ENCODE measurements at places on chromosomes 2 and 18.

- peak; percentile 42 for DNase-seq
Measured at GRCh38 chr2:210663631-210664089, 107.3 kb downstream of the CPS1 start.

- no peak for DNase-seq
Measured at GRCh38 chr2:5740053-5740452, 47.9 kb downstream of the SOX11 start.

- DNase-seq = peak; percentile 6
Measured at GRCh38 chr18:3054780-3055179, 41.8 kb upstream of the LPIN2 start.

DNA sequence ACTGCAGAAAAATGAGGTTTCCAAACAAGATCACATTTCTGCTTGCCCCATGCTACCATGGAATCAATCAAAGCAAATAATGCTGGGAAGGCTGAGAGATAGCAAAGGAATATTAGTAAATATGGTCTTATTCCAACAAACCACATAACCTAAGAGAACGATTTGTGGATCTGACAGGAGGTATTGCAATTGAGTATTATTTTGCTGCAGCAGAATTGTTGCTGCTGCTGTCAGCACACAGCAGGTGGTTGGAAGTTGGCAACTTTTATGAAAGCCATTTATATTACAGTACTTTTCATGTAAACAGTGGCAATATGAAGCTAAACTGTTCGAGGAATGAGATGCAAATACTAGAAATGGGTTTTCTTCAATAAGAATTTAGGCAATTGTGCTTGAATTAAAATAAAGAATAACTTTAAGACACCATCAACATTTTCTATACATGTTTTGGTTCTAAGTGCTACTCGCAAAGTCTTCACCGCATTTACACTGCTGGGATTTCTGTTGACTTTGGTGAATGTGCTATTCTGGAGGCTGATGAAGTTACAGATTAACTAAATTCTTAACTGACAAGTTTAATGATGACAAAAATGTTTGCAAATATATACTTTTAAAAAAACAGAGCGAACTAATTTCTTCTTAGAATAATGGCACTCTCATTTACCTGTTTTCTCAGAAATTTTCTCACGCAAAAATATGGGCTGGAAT is 1285.7 kb downstream of the CNTNAP5 start:
- no peak for DNase-seq

DNA sequence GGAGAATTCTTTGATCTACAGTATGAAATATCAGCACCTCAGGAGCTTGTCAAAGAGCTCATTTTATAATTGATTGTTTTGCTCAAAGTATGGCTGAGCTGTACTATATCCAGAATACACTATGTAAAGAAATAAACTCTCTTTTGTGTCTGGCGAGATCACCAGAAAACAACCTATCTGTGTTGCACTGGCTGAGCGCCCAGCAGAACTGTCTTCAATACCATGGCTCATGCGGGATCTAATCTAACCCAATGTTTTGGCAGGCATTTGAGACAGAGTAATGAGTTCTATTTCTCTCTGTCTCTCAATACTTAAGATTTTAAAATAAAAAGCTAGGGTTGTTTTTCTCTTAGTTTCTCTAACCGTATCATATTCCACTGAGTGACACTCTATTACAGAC is 192.4 kb downstream of the L3MBTL4 start:
- no peak for DNase-seq

GRCh38 chr2:228367356-228367755 is 185.9 kb upstream of the SPHKAP start:
- DNase-seq = no peak

DNA sequence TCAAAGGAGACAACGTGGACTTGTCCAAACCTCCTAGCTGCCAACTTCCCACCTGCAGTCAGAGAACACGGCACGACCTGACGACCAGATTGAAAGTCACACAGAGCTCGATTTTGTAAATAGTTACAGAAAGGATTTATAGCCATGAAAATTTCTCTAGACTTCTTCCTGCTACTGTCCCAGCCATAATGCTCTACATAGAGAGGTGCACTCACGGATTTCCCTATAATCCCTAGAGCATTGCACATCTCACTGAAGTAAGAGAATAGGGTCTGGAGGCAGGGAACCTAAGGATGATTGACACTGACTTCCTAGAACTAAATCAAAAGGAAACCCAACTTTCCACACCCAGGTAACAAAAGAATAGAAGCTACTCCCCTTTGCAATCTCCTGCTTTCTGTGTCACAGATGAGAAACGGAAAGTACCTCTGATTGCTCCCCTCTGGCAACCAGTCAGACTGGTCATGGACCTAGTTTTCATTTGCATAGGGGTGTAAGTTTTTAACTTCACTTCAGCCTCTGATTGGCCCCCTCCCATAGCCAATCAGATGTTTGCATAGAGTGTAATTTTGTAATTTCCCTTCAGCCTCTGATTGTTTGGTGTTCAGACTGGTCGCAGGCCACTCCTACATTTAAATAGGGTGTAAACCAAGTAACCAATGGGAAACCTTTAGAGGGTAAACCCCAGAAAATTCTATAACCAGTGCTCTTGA is 58.6 kb upstream of the FBXO11 start:
- DNase-seq = no peak

DNA sequence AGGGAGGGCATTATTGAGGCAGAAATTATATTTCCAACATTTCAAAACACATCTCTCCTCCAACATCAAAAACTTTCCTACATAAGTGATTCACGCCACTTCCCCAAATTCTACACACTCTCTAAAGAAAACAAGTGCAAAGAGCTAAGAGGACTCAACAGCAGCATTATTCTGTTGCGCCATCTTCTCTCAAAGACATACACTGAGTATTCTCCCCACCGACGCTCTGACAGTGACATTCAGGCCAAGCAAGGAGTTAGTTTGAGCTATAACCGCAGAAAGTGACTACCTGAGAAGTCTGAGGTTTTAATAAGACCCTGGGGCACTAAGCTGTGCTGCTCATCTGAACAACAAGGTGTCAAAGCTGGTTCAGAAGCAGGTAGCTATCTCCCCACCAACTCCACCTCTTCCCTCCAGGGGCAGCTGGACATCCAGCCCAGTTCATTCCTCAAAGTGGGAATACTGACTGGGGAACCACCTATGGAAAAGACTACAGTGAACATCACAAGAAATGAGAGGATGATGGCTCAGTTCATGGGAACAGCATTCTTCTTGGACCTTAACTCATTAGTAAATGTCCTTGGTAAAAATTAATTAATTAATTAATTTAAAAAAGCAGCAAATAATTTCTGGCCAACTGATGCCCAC is 309.5 kb upstream of the CCDC68 start:
- DNase-seq = no peak
